ENCODE measurements at places on chromosomes 4 and X. TPM values are rescaled to one million over a fixed set of nuclear protein-coding genes. Genes with fewer than 3 reads are reported as not detected.

The HELT gene
- total RNA-seq, result not detected

The RPL34 gene
- 1,522 TPM for total RNA-seq

- DNase-seq, result no peak
Observed at GRCh38 chr4:122793811-122794210, 32.8 kb upstream of the FGF2 start.

- DNase-seq, result no peak
Observed at GRCh38 chr4:16752150-16752549, 146.3 kb downstream of the LDB2 start.

DNA sequence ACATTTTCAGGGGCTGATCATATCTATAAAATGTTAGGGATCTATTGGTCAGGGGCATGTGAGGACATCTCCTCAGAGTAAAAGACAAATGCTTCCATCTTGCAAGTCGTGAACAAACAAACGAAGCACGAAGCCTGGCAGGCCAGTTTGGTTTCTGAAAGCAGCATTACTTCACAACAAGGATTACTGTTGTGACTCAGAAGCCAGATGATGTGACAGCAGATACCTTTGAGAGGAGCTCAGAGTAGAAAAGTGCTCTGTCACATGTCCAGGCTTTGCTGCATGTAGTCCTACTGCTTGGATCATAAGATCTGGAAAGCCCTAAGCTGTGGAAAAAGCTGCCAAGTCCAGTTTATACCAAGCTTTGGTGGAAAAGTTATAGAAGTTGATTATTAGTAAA is 1827.2 kb downstream of the ARAP2 start:
- no peak for DNase-seq

The SOX3 gene
- total RNA-seq, result not detected

The ESX1 gene
- not detected for total RNA-seq
